ENCODE measurements at places on chromosomes 5 and 9.

GRCh38 chr5:36631154-36631553 is 24.7 kb downstream of the SLC1A3 start:
- no peak for DNase-seq

- no peak for DNase-seq
These were observed 60.5 kb downstream of the CTSL start for GRCh38 chr9:87786423-87786822.

DNA sequence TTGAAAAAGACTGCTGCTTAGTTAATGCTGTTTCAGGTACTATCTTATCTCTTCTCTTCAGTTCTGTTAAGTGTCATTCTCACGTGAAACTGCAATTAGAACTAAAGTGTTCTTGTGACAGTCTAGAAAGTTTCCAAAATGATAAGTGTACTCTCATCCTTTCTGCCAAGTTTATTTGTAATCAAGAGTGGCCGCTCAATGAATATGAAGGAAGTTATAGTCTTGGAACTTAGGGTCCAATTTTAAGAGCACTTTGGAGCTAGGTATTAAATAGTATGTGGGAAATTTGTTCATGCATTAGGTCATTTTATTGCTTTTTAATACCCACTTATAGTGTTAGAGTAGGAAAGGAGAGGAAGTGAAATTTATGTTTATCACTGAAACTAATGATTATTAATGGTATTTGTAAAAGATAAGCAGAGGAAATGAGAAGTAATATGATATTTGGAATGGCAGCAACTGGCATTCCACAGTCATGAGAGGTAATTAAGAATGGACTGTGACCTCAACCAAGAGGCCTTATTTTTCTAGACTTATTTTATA is 20.4 kb downstream of the XRCC4 start:
- DNase-seq: no peak

GRCh38 chr5:175895686-175896102 is 24.3 kb downstream of the CPLX2 start:
- DNase-seq: no peak

GRCh38 chr9:29176786-29177185 is 1603.5 kb upstream of the C9orf72 start:
- no peak for DNase-seq

GRCh38 chr5:15524712-15525111 is 24.7 kb downstream of the FBXL7 start:
- DNase-seq: no peak

DNA sequence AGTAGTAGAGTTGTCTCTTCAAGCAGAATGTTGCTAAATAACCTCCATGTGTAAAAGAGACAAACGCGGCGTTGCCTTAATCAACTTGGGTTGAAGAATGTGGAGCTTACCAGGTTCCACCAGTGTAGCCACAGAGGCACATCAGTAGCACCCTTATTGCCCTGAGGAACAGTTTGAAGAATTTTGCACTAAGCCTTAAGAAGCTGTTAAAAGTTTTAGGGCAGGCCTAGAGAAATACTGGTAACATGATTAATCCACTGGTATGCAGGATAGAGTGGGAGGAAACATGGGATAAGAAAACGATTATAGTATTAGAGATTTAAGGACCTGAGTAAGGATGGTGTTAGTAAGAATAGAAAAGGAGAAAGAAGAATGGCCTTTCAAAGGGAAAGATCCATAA is 100.6 kb downstream of the ZCCHC7 start:
- DNase-seq: no peak

DNA sequence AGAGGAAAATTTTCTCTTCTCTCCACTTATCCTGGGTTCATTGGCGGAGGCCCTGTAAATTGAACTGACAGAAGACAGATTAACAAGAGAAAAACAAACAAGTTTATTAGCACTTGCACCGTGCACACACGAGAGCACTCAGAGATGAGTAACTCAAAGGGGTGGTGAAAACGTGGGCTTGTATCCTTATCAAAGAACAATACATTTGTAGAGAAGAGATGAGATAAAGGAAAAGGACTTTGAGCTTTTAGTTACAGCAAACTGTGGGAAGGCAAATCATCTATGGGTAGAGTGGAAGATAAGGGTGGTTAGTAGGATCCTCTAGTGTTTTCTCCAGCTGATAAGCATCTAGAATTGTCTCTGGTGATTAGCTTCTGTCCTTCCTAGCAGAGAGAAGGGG is 44.4 kb upstream of the ROR2 start:
- no peak for DNase-seq

DNA sequence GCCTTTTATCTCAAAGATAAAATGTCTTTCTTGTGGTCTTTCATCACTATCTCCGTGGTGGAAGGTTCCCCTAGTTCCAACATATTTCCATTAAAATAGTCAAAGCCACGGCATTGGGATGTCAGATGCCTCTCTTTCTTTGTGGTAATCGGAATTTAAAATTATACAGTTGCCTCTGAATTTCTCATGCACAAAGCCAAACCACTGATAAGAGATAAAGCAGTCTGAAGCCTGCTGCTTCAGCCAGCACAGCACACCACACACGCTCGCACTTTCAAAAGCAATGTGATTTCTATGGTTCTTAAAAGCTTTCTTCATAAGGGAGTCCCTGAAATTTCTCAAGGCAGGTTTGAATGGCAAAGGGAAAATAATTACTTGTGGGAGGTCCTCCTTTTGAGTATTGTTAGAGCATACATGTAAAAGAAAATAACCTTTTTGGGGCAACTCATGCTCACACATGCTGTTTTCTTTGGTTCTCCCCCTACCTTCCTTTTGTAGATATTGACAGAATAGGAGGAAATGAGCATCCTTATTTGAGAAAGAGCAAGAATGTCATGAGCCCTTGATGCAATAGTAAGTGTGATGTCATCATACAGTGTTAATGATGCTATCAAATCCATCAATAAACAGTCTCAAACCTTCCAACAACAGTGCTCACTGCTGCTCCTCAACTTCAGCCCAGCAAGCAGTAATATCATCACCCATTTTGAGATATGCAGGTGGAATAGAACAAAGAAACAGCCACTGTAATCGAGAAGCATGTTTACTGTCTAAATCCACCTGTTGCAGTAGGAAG is 85.7 kb upstream of the PPP1R2B start:
- no peak for DNase-seq

- DNase-seq: no peak
These were observed 420.8 kb upstream of the IRX4 start for GRCh38 chr5:2303431-2304100.

GRCh38 chr5:31396611-31397295 is 135.1 kb downstream of the DROSHA start:
- no peak for DNase-seq

DNA sequence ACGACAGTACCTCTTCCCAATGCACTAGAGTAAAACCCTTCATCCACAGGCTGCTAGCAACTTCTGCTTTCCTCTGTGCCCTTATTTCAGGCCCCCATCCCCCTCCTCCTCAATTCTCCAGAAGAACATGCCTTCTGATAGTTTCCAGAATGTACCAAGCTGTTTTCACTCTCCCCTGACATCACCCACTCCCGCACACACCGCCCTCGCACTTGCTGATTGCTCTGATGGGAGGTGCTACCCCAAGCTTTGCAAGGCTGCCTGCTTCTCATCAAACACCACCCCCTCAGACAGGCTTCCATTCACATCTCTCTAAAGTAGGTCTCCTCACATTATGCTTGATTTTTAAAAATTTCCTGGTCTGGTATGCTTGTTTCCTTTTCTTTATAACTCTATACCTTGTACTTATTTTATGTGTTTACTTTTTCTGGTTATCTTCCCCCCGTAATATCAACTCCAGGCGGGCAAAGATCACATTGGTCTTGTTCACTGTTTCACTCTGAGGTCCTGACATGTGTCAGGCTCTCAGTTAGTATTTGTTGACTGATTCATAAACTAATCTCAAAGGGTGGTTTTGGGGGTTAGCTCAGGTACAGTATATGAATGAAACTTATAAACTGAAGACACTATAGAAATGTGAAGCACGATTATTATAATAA is 91.0 kb upstream of the C9orf72 start:
- no peak for DNase-seq

GRCh38 chr5:10667431-10668057 is 93.5 kb downstream of the DAP start:
- DNase-seq: no peak

DNA sequence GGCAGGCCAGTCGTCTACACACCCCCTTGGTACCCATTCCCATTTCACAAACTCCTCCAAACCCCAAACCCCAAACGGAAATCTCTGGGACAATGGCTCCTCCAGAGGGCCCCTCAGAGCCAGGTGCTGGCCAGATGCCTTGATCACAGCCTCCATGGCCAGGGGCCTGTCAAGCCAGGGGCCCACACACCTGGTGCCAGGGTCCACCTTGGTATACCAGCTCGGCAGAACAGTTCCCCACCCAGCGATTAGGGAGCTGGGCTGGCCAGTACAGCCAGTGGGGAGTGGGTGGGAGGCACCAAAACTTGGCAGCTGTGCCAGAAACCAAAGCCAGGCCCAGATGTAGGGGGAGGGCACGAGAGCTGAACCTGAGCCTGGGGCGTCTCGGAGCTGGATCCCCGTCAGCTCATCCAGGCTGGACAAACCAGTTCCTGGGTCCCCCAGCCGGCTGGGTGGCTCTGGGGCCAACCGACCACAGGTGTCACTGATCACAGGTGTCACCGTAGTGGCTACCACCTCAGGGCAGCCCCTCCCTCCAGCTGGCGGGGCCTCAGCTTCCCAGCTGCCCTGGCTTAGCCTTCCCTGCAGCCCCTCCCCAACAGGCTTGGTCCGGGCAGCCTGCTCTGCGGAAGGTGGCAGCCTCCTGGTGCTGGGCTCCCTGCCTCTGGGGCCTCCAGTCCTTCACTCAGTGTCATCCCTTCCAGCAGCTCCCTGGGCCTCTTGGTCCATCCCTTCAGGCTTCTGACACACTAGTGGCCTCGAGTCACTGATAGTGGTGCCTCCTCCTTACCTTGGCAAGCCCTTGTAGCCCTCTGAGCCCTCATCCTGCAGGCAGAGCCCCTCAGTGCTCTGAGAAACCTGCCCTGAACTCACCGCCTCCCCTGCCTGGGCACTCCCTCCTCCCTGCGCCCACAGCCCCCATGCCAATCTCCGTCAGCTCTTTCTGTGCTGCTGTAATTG is 6.6 kb upstream of the RMND5B start:
- no peak for DNase-seq

DNA sequence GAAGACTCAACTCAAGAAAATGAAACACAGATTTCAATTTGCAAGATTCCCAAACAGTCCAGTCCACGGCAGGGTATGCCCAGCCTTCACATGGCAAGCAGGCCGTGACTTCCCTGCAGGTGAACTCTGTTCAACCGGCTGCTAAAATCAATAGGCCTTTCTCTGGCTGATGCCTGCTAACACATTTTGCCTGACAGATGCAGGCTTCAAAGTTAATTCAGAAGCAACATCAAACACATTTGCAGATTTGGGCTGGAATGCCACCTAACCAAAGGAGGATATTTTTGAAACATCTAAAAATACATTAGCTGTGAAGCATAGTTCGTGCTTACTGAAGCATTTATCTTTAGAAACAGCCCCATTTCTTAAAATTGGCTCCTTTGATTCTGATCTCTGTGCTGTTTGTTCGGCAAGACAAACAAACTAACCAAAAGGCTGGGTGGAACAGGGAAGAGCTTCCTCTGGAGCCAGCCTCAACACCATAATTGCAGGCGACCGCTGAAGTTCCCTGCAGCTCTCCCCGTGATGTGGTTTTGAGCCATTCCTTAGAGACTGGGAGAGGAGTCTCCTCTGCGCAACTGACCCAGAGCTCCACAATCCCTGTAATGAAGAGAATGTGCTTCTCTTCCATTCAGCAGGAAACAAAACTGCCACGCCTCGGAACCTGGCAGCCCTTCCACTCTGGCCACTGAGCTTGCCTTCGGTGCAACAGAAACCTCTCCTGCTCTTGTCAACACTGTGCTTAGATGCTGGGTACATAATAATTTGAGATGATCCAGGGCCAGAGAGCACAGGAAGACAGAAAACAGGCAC is 126.5 kb downstream of the MYO10 start:
- peak; percentile 64 for DNase-seq

DNA sequence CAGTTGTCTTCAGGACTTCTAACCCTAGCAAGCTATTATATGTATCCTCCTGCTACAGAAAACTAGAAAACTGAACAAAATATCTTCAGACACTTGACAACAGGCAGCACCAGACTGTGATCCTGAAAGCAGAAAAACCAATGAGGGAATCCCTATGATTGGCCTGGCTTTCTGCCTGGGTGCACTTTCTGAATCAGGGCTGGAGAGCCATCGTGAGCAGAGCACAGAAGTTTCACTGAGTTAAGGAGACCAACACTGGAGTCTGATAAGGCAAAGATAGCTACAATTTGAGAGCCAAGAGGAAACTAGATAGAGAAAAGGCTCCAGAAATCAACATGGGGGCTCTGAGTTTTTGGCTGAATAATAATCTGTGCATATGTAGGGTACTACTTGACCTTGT is 106.5 kb downstream of the FANCC start:
- DNase-seq: no peak

- no peak for DNase-seq
These were observed 124.2 kb upstream of the IRX4 start for GRCh38 chr5:2006971-2007291.

GRCh38 chr5:26578002-26578401 is 460.4 kb downstream of the CDH9 start:
- DNase-seq: no peak

- DNase-seq: no peak
These were observed 639.2 kb downstream of the NR2F1-AS1 start for GRCh38 chr5:92941806-92942205.

GRCh38 chr5:170302653-170303501 is 5.3 kb upstream of the LCP2 start:
- peak; percentile 76 for DNase-seq
